ENCODE measurements at places on chromosomes 7 and 10.

DNA sequence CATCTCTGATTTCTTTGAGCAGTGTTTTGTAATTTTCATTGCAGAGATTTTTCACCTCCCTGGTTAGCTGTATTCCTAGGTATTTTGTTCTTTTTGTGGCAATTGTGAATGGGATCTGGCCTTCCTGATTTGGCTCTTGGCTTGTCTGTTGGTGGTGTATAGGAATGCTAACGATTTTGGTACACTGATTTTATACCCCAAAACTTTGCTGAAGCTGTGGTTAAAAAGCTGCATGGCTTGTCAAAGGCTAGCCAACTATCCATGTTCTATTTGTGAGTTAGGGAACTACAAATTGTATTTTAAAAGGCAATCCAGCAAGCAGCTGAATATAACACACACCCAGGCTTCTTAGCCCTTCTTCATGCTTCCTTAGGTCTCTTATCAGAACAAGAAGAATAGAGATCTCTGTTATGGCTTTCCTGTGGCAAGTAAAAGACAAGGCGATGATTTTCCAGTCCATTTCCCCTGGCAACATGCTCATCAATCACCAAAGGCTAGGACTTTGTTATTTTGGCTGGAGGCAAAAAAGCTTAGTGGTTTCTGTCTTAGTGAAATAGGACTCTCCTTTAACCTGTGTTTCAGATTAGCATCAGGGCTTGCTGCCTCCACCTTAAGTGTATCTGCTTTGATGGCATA lies 77.5 kb downstream of the CDK6 start:
- DNase-seq, result no peak

DNA sequence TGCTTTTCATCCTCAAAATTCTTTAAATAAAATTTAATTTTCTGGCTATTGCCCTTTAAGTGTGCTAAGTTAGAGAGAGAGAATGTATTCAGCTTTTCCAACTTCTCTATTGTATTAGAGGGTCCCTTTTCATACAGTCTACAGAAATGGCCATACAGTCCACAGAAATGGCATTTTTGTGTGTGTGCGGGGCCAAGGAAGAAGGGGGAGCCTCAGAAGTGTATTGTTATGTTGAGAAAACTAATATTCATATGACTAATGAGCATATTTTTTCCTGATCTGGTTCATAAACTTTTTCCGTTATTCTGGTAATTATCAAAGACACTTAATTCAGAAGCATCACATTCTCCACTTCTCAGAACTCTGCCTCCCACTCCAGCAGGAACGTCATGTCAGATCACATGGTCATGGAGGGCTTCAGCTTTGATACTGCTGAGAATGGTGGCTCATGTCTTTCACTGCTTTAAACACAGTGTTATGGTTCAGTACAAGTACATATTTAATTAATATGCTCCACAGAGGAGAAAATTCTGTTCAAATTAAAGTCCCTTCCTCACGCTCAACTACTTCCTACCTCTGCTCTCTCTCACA lies 37.1 kb downstream of the ELMO1 start:
- DNase-seq, result no peak

DNA sequence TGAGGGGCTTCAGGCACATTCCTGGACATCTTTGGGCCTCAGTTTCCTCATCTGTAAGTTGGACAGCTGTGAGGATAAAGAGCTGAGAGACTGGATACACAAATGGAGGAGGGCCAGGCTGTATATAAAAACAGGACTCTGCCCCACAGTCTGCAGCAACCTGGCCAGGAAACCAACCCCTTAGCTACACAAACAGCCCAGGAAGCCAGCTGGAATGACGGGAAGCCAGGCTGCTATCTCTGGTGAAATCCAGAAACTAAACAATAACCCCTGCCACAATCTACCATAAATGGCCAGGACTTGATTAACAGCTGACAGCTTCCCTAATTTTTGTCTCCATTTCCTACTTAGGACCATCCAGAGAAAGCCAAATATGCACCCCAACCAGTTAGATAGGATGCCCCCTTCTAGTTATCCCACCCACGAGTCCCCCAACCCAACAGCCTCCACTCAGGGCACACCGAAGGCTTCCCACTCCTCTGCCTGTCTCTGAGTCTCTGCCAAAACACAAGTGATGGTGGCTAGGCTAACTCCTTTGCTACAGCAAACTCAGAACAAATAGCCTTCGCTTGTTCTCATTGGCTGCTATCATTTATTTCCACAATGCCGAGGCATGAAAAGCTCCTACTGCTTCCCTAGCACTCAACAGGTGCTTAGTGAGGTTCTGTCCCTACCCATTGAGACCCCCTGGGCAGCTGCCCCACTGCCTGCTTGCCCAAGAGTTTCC lies 110.0 kb upstream of the TCF7L2 start:
- DNase-seq, result no peak

DNA sequence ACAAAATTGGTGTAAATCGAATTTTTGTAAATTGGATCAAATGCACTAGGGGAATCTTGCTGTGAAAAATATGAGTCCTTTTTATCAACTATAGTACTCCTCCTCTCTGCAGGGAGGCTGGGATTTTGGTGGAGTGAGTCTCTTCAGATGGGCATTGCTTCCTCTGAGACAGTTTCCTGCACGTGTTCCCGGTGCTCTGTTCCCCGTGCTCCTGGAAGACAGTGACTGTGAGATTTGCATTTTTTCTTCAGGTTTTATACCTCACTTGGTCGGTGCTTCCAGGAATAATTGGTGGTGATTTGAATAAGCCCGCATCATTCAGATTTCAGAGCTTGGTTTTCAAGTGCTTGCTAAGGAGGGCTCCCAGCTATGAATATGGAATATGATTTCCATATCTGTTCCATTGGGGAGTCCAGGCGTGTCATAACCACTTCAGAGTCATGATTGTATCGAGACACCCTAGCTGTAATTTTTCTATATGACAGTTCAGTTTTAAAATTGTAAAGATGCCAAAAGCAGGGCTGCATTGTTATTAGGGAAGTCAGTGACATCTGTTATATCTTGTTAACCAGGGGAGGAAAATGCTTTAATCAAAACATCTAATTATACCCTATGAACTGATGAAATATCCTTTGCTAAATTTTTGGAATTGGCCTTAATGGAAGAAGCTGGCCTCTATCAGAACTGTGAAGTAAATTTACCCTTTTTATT lies 12.3 kb downstream of the AUTS2 start:
- no peak for DNase-seq

- no peak for DNase-seq
These were observed 24.0 kb upstream of the INPP5F start for GRCh38 chr10:119701861-119702260.

DNA sequence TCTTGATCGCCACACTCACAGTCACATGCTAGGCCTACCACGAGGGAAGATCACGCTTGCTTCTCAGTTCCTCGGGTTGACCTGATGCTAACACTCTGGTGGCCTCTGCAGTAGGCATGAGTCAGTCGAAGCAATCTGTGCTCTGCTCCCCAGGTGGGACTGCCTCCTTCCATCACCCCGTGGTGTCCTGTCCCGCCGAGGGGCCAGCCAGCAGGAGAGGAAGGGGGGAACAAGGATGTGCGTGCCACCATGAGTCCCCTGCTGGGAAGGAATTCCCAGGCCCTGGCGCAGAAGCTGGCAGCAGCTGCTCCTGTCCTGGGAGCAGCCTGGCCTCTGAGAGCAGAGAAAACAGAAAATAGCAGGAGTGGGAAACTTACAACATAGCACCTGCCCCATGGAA lies 695.0 kb upstream of the NRP1 start:
- no peak for DNase-seq

DNA sequence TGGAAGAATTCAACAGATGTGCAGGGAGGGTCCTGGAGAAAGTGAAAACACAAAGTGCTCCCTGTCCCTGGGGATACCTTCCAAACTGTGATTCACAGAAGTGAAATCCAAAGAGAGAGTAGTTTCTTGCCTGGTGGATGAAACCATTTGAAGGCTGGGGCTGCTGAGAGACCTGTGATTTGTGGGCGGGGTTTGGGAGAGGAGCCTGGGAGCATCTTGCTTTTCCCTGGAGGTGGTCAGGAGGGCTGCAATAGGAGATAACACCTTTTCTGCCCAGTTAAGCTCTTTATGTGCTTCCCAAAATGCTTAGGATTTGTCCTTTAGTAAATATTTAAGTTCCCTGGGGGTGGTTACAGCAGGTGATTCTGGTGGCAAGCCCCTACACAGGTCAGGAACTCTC lies 105.3 kb upstream of the TPK1 start:
- no peak for DNase-seq

DNA sequence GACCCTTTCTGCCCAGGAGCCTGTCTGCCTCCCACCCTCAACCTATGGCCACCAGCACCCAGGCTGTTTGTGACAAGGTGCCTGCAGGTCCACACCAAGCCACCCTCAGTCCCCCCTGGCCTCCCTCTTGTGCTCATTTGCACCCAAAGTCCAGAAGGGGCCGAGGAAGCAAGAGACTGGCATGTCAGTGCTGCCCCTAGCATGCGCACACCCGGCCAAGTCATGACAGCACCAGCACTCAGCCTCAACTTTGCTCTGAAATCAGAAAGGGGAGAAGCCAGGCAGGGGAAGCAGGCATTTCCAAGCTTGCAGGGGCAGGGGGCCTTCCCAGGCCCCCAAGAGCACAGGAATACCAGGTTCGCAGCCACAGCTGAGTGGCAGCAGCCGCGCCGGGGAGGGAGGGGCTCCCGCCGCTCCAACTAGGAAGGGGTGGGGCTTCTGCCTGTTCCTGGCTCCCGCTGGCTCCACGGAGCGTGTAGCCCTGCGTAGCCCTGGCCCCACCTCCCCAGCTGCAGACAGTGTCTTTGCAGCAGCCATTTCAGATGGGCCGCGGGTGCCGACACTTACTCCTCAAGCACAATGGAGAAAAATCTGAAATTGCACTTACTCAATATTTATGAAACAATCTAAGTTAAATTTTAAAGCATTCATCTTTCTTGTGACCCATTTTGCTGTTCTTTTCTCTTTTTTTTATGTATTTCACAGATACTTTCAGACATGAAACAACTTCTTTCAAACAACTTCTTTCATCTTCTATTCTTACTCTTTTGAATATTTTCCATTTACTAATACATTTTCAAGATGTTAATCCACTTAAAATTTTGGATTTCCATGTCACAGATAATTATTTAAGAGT lies 54.9 kb upstream of the ABCB5 start:
- no peak for DNase-seq

GRCh38 chr10:63525021-63525420 lies 3.8 kb downstream of the REEP3 start:
- no peak for DNase-seq

GRCh38 chr10:109928475-109928891 lies 5.2 kb upstream of the XPNPEP1 start:
- DNase-seq, result no peak

DNA sequence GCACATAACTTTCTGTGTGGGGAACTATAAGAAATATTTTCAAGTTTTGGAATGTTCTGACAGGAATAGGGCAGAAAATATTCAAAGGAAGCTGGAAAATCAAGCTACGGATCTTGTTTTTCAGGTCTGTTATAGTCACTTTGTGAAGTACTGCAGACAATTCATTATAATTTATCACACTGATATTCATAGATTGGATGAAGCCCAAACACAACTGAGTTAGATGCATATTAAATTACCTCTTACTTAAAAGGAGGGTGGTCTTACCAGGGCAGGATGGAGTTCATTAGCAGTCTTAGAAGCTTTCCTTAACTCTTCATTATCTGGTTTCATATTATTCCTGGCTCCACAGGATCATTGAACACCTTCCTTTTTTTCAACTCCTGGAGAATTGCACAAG lies 242.3 kb downstream of the DYNC1I1 start:
- no peak for DNase-seq

DNA sequence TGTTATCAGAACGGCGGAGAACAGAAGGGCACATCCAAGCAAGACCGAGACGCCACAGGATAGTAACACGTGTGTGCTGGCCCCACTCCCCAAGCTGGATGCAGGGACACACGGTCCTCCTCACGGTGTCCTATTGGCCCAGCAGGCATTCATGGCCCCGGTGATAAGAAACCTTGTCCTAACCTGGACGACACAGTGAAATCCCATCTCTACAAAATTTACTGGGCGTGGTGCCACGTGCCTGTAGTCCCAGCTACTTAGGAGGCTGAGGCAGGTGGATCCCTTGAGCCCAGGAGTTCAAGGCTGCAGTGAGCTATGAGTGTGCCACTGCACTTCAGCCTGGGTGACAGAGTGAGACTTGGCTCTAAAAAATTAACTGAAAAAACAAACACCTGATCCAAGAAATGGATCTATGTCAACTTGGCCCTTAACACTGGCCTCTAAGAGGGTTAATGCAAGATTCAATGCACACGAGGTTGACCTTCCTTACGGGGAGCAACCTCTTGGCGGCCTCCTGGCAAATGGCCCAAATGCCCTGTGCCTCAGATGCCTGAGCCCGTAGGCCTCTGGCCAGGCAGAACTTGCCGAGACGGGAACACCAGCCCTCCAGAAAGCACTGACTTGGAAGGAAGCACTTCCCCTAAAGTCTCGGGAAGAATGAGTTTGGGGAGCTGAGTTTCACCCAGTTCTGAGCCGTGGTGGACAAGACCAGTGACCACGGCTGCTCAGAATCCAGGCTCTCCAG lies 72.3 kb downstream of the ZRANB1 start:
- DNase-seq, result no peak

DNA sequence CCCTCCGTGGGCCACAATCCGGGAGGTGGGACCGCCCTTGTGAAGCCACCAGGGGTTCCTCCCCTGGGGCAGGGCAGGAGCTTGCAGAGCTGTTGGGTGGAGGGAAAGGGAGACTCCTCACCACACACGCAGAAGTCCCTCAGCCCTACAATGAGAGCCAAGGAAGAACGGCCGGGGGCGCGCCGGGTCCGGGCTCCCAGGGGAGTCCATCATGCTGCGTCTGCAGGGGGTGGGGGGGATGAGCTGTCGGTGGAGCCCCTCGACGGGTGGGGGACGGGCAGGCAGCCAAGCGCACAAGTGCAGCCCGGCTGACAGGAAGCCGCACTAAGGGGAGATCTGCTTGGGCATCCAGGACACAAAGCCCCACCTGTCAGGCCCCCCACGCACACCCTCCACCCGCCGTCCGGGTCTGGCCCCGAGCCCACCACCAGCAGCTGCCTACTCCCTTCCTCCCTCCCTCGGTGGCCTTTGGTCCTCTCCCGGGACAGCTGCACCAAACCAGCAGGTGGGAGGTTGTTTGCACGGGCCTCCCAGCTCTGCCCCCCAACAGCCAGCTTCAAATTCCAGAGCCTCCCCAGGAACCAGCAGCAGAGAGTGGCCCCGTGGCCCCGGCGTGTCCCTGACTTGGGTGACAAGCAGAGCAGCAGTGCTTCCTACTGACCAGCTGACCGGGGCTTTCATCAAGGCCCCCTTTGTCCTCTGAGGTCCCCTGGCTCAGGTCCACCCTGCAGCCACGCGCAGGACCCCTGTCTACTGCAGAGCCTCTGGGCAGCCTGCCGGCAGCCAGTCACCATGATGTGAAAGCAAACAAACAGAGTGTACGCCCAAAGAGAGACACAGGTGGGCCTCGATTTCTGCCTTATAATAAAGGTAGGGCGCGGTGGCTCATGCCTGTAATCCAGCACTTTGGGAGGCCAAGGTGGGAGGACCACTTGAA lies 50.3 kb downstream of the HIP1 start:
- no peak for DNase-seq

- no peak for DNase-seq
These were observed 467 bp downstream of the EXOSC1 start for GRCh38 chr10:97445357-97445721.

DNA sequence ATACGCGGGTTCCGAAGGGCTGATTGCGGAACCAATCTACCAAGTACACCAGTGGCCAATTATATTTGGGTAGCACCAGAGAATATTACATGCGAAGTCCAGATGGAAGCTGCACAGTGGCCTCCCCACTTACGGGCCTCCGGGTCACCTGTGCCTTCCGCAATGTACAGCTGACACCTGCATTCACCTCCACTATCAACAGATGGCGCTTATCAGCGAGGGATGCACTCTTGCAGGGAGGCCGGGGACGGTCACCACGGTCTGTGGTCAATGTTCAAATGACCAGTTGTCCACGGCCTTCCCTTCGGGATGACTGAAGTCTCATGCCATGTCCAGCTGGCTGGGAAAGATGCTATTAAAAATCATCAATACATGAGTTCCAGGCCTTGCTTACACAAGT lies 47.6 kb downstream of the SLIT1 start:
- no peak for DNase-seq

All from NCI-H187 (cell line).